ENCODE measurements at places on chromosomes 11 and 22.

DNA sequence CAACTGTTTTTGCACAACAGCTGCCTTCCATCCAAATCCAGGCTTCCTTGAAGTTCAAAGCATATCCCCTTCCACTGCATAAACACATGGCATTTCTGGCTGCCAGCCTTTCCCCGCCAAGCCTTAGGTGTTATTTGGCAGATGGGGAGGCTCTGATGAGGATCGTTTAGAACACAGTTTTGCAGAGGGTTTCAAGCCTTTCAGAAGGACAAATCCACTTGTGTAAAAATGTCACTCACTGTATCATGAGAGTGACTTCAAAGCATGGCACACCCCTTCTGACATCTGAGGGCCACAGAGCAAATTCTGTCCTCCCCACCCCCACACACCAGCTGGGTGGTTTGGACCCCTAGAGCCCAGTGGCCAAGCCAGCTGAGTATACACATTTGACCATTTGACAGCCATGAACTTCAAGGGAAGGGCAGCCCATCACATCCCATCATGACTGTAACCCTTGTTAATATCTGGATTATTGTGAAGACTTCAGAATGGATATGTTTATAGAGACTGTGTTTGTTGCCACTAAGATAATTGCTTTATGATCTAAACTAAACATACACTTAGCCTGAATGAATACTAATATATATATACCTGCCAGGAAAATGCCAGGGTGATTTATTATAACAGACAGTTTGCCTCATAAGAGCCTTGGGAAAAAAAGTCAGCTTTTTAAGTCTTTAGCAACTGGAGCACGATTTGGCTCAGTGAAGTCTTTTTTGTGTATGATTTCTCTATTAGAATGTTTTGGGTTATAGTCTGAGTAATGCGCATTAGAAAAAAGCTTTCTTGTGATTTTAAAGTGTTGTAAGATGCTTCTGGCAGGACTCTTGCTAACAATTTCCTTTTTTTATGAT lies 31.9 kb downstream of the FBLN1 start:
- no peak for DNase-seq

DNA sequence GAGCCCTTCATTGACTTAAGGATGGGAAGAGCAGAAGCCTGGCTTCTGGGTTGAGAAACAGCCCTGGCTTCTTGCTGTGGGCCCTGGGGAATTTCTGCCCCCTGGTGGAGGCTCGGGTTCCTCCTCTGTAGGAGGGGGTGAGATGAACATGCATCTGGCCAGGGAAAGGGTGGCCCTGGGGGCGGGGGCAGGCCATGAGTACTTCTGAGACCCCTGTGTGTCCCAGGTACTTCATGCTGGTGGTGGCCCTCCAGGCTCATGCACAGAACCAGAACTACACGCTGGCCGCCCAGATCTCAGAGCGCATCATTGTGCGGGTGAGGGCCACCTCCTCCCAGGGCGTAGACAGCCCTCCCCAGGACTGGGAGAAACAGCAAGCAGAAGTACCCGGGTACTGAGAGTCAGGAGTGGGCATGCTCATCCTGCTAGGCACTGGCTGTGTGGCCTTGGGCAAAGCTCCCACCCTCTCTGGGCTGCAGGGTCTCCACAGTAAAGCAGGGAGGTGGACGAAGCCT lies 15.8 kb downstream of the TMEM258 start:
- peak; percentile 46 for DNase-seq

DNA sequence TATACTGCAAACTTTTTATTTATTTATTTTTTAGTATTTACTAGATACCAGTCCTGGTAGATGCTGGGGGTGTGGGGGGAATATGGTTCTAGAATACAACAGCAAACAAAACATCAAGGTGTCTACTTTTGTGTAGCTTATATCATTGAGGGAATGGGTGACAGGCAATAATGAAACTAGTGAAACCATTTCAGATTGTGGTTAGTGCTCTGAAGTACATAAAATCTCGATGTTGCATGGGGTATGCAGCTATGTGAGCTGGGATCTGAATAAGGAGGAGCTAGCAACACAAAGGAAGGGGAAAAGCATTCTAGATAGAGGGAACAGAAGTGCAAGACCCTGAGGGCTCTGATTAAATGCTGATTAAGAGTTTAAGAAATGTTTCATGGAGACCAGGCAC lies 103.5 kb downstream of the WT1 start:
- no peak for DNase-seq

GRCh38 chr11:73291196-73291595 lies 16.9 kb upstream of the ARHGEF17 start:
- DNase-seq: no peak

- no peak for DNase-seq
Observed at GRCh38 chr22:35592418-35592967, 24.6 kb downstream of the MB start.

DNA sequence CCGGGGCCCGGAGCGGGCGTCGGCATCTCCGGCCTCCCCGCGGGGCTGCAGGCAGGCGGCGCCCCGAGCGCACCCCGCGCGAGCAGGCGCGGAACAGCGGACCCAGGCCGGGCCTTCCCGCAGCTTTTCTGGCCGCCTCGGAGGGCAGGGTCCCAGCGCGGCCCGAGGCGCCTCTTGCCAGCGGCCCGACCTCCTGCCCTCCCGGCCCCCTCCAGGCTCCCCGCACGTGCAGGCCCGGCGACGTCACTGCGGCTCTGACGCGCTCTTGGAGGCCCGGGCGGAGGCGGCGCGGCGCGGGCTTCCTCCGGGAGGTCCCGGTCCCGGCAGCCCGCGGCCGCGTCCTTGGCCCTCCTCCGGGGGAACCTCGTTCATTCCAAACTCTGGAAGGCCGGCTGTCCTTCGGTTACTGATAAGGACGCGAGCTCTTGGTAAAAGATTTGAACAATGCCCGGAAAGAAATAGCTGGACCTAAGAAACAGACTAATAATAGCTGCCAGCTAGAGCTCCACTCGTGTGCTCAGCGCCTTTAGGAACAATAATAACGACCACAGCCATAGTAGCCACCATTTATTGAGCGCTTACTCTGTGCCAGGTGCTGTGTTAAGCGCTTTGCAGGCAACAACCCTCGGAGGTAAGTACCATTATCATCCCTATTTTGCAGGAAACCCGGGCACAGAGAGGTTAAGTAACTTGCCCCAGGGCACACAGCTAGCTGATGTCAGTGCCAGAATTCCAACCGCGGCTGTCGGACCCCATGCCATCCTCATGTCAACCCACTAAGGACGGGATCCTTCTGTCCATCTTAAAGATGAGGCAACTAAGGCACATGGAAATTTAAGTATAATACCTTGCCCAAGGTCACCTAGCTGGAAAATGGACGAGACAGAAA lies 39.1 kb upstream of the CREB3L1 start:
- peak; percentile 45 for DNase-seq

GRCh38 chr22:50301581-50301991 lies 5.9 kb downstream of the PLXNB2 start:
- DNase-seq: no peak

DNA sequence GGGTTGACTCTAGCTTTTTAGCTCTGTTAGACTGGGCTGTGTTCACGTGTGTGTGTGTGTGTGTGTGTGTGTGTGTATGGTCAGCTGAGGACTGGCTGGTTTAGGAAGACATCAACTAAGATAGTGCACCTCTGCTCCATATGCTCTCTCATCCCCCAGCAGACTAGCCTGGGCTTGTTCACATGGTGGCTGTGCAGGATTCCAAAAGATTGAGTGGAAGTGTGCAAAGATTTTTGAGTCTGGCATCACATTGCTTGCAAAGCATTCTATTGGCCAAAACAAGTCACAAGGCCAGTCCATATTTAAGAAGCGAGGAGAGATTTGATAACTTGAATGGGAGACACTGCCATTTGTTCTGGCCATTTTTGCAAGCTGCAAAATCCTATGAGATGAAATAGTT lies 79.7 kb upstream of the C11orf87 start:
- DNase-seq: no peak

Data from SW 1271 (cell line).